ENCODE measurements at places on chromosomes 5 and 9. TPM values are rescaled to one million over a fixed set of nuclear protein-coding genes. Genes with fewer than 3 reads are reported as not detected.

DNA sequence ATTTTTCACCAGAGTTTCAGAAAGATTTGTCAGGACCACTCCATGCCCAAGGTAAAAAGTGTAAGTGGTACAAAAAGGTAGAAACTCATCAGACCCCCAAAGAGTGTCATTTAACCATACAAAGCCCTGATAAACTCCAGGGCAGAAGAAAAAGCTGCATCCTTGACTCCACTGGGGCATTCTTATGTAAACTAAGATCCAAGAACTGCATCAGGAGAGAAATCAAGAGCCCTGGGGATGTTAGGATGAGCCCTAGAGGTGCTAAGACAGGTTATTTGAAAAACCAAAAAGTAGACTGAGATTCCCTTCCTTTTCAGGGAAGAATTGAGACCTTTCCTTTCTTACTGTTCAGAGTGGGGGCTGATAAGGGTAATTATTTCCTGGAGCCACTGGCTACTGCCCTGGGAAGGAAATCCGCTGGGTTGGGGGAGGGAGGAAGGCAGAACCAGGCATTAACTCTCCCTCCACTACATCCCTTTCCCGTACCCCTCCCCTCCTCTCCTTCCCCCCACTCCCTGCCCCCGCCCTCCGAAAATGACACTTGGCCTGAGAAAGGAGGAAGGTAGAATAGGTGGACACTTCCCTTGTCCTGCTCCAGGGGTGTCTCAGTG is 54.7 kb downstream of the FXN start:
- DNase-seq, result no peak

GRCh38 chr5:175694371-175695160 is 36.7 kb downstream of the HRH2 start:
- no peak for DNase-seq

GRCh38 chr9:13860019-13860418 is 453.9 kb downstream of the NFIB start:
- peak; percentile 52 for DNase-seq

DNA sequence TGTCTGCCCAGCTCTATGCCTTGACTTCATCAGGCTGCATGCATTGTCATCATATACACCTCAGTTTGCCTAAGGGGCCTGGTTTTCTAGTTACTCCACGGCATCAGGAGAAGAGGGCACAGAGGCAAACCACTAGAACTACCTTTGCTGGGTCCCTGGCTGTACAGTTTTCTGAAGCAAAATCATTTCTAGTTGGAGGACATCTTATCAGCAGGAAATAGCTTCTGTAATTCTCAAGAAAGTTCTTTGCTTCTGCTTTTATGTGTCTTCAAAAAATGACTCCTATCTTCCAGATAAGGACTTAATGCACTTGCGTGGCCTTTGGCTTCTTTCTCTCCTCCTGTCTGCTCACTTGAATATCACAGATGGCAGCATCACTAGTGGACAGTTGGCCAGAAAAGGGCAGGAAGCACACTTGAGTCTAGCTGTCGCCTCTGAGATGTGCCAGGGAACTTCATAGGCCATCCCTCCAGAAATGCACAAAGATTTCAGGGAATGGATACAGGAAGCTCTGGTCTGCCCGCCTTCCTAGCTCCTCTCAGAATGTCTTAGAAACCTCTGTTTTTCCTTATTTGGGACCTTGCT is 22.4 kb upstream of the LTC4S start:
- no peak for DNase-seq

DNA sequence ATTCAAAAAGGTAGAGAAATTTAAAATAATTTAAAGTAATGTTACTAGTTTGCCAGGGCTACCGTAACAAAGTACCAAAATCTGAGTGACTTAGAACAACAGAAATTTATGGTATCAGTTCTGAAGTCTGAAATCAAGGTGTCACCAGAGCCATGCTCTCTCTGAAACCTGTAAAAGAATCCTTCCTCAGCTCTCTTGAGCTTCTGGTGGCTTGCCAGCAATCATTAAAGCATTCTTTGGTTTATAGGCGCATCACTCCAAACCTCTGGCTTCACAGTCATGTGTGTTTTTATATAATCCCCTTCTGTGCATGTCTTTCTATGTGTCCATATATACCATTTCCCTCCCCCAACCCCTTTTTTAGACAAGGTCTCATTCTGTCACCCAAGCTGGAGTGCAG is 220.3 kb downstream of the COX7C start:
- no peak for DNase-seq

- no peak for DNase-seq
Measured at GRCh38 chr5:151156507-151157420, 815 bp downstream of the ANXA6 start.

GRCh38 chr9:350384-350783 is 135.7 kb downstream of the DOCK8 start:
- DNase-seq, result no peak

DNA sequence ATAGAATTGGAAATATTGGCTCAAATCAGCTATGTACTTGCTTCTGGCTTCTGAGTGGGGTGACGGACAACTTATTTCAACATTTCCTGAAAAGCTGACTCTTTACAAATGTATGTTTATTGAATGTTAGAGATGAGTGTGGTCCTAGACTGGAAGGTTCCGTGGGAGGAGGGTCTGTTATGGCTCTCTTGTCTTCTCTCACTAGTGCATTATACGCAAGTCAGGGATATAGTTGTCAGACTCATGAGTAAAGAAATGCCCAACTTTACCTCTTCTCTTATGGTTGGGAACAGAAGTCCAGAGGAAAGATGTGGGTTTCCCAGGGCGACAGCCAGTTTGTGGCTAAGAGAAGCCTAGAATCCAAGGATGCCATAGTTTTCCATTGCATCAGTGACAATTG is 839.3 kb upstream of the WWC1 start:
- DNase-seq, result no peak

DNA sequence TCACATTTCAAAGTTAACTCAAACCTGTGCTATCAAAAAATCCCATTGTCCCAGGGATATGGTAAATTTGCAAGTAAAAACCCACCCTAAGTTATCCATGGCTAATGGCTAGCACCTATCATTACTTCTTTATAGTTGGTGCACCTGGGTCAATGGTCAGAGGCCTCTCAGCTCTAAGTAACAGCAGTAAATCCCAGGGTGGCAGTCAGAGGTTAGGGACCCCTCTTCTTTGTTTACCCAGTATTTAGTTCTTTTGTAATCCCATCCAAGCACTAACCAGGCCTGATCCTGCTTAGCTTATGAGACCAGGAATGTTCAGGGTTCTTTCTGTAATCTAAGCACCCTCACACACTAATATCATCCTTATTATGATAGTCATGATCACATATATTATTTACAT is 52.1 kb upstream of the WWC1 start:
- no peak for DNase-seq

GRCh38 chr9:131481441-131482342 is 21.0 kb upstream of the POMT1 start:
- peak; percentile 41 for DNase-seq

The OTP gene
- total RNA-seq, result under 0.01 TPM

The C9 gene
- 0.36 TPM for total RNA-seq

The TSSK1B gene
- total RNA-seq, result 0.72 TPM

The GPR21 gene
- total RNA-seq, result 1.4 TPM

The IRX2 gene
- 5.3 TPM for total RNA-seq
